Activated naive CD4-positive, alpha-beta T cell (primary cell): ENCODE measurements at places on chromosomes 11 and 22.

- no peak for DNase-seq
Observed at GRCh38 chr11:45834298-45834756, 12.9 kb upstream of the CRY2 start.

- DNase-seq = no peak
Observed at GRCh38 chr11:70092959-70093715, 15.0 kb downstream of the ANO1 start.

DNA sequence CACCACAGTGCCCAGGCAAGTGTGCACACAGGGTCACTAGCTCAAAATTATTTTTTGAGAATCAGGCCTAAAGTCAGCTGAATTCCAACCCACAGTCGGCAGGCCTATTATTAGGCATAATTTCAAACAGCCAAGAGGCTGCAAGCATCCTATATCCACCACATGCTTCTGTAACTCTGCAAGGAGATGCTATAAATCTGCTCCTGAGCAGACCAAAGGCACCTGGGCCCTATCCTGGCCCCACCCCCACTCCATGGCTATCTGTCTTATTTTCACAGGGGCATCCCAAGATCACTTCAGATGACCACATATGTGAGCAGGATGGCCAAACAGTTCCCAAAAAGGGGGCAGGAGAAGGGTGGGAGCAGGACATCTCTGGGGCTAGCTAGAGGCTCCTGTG is 44.6 kb downstream of the TCF20 start:
- DNase-seq = no peak

DNA sequence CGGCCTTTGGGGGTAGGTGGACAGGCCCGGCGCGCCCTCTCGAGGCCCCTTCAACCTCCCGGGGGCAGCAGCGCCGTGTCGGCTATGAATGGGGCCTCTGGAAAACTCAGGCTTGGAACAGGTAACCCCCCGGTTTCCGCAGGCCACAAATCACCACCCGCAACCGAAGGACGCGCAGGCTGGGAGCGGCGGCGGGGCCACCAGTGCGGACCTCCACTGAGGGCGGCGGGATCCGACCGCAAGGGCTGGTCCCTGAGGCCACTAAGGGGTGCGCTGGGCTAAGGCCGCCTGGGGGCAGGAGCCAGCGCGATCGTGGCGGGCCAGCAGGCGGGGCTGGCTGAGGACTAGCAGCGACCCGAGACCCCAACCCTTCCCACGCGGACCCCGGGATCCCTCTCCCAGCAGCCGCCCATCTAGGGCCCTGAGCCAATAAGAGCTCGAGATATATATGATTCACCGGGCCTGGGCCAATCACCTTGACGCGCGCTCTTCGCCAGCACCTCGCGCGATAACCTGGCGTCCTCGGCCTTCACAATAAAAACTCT is 609 bp upstream of the ATF4 start:
- DNase-seq = no peak

DNA sequence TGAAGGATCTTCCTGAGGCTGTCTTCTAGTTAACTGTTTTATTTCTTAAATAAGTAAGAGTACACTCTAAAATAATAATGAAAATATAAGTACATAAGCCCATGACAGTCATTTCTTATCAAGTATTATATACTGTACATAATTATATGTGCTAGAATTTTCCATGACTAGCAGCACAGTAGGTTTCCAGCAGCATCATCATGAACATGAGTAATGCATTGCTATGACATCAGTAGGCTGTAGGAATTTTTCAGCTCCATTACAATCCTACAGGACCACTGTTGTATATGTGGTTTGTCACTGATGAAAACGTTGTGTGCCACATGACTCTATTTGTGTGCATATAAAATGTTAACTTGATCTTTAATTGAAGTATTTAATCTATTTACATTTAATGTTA is 22.0 kb downstream of the ZNF202 start:
- no peak for DNase-seq

DNA sequence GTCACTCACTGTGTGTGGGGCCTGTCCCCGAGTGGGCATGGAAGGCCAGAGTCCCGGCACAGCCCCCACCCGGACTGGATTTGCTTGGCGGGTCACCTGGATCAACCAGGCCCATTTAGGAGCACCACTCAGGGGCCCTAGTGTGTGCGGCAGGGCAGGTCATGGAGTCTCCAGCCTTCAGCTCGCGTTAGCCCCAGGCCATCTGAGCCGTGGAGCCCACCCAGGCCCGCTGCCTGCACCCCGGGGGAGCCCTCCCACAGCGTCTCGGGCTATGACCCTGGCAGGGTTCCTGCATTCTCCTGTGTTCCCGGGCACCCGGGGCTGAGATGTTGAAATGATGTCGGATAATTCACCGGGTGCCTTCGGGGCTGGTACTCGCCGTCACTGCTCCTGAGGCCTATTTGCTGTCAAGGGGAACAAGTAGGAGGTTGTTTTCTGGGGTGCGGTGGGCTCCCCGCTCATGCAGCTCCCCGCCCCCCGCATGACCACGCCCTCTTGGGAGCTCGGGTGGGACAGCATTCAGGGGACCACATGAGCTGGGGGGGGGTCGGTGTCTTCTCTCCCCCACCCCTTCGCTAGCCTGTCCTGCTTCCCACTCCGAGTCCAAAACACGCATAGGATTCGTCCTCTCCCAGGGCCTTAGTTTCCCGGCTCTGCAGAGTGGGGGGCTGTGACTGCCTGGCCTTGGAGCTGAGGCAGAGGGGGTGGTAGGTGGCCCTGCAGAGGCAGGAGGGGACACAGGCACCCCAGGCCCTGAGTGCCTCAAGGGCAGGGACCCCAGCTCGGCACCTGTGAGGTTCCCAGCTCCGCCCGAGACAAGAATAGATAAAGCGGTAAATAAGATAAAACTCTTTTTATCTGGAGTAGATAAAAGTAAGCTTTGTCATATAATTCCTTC is 77.2 kb downstream of the KCNQ1 start:
- no peak for DNase-seq

GRCh38 chr11:35803115-35803514 is 140.5 kb downstream of the TRIM44 start:
- DNase-seq = no peak

GRCh38 chr22:20423008-20423905 is 14.4 kb downstream of the SCARF2 start:
- DNase-seq = no peak

GRCh38 chr11:12066056-12066798 is 44.2 kb upstream of the MICAL2 start:
- DNase-seq = no peak

- no peak for DNase-seq
Observed at GRCh38 chr11:8886322-8886721, 24.7 kb upstream of the AKIP1 start.

DNA sequence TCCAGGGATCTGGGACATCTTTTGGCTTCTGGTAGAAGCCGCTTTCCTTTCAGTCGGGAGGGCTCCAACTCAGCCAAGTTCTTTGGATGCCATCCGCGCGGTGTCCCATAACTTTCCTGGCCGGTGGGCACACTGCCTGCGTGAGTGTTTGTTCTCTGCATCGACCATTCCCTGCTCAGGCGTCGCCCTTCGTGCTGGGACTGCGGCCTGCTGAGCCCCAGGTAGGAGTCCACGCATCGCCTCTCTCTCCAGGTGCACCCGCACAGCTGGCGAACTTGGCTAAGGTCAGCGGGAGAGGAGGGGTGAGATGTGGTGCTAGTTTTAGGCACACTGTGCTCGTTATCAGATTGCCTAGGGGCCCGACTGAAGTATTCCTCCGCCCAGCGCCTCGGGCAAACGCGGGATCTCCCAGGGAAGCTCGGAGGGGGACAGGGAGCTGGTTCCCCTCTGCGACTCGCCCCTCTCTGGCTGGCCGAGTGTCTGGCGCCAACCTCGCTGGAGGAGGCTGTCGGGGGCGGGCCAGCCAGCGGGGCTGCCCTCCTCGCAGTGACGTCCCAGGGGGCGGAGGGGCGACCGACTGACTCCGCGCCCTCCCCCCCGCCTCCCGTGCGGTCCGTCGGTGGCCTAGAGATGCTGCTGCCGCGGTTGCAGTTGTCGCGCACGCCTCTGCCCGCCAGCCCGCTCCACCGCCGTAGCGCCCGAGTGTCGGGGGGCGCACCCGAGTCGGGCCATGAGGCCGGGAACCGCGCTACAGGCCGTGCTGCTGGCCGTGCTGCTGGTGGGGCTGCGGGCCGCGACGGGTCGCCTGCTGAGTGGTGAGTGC is at the start of gene LAYN:
Gene LAYN (plus strand): TSS at position 607 of the 823 bp plus-strand sequence. CDS start 124 bp downstream, at position 731.
- peak; percentile 27 for DNase-seq

GRCh38 chr11:100602716-100603115 is 84.4 kb upstream of the ARHGAP42 start:
- DNase-seq = no peak
